GOT3 (cell line): ENCODE measurements at places on chromosomes 1 and 21.

DNA sequence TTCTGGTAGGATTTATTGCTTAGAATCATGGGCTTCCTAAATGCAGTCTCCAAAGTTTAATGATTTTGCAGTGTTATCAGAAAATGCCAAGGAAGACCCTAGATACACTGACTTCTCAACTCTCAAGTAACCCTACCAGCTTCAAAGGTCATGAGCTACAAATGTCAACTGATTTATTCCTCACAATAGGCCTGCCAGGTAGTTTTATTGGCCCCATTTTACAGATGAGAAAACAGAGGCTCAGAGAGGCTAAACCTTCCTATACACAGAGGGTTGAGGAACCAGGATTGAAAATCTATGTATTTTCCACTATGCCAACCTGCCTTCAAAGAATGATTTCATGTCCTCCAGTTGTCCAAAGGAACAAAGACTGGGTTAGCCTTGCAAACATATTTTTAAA, 384.4 kb upstream of the POU3F1 start:
- DNase-seq: no peak

- DNase-seq: no peak
These were observed 13.8 kb downstream of the OPTC start for GRCh38 chr1:203507759-203508158.

DNA sequence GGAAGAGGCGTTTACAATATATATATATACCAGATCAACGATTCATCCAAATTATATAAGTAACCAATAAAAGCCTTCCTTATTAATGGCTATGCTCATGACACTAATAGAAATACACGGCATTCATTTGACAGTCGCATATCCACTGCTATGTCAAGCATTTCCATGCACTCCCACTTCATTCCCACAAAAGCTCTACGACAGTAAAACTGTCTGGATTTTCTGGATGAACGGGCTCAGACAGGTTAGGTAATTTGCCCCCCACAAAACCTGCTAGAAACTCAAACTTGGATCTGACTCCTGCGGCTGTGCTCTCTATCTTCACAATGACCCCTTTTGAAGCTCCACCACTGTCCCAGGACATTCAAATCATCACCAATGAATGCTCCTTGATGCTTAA, 11.4 kb downstream of the DNAJC11 start:
- no peak for DNase-seq

DNA sequence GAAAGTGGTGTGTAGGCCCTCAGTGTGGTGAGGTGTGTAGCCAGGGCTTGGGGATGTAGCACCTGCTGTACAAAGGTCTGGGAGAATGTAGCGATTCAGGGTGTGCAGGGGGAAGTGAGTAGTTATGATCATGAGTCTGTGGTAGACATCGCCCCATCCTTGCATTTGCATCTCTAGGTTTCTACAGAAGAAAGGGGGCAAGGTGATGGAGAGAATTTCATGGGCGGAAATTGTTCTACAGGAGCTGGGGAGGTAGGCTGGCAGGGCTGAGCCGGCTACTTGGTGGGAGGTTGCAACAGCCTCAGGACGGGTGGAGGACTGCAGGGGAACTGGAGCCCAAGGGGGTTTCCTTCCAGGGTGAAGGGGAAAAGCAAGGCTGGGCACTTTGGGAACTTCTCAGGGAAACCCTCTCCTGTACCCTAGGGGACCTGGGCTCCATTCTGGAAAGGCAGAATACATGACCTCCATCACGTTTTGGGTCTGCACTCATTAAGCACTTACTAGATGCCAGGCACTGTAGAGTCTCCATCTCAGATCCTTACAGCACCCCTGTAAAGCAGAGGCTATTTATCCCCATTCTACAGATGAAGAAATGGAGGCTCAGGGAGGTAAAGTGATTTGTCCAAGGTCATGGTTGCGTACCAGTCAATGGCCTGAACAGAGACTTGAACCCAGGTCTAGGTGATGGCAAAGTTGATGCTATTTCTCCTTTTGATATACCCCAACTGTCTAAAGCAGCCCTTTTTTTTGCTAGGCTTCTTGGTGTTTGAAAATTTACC, 14.5 kb upstream of the TNFRSF1B start:
- no peak for DNase-seq

DNA sequence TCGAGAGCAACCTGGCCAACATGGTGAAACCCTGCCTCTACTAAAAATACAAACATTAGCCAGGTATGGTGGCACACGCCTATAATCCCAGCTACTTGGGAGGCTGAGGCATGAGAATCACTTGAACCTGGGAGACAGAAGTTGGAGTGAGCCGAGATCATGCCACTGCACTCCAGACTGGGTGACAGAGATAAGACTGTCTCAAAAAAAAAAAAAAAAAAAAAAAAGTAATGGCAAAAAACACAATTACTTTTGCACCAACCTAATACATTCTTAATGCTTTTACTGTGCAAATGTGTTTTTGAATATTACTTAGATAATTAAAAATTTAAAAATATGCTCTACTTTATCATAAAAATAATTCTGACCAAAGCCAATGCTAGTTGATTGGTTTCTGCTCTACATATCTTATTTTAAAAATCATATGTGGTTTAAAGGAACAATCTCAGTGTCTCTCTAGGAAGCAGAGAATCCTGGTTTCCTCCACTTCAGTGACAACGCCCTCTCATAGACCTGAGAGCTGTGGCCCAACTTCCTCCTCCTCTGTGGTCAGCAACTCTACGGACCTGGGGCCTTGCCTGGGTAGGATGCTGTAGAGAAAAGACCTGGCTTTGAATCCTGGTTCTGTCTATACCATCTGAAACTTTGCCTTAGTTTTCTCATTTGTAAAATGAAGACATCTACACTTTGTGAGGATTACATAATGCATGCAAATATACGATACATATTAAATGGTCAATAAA, 64.7 kb downstream of the TGFBR3 start:
- no peak for DNase-seq

GRCh38 chr1:68107771-68108170, 57.3 kb upstream of the DIRAS3 start:
- no peak for DNase-seq

- DNase-seq: no peak
These were observed at the start of gene GJA8 for GRCh38 chr1:147902253-147902845. Gene GJA8 (plus strand): TSS chr1:147902795. CDS start chr1:147907956, 5,161 bp downstream.

- DNase-seq: no peak
These were observed 31.3 kb downstream of the SDCCAG8 start for GRCh38 chr1:243287123-243287460.

DNA sequence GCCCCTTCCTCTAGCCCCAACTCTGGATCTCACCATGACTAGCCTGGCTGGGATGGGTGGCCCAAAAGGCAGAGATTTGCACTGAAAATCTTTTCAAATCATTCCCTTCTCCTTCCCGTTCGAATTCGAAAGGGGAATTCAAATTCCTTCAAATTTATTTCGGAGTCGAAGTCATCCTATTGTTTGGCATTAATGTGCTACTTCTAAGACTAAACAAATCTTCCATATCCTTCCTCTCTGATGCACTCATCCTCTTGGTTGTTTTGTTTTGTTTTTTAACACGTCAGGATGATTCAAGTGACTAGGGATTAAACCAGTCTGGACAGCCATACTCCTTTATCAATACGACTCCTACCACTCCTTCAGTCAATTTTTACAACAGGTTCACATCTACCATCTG, 95.5 kb upstream of the SGIP1 start:
- DNase-seq: no peak

GRCh38 chr1:112754116-112754628, 39.0 kb upstream of the PPM1J start:
- no peak for DNase-seq

GRCh38 chr1:32012709-32013385, 821 bp upstream of the KHDRBS1 start:
- DNase-seq: no peak

- peak; percentile 19 for DNase-seq
These were observed 4.8 kb upstream of the HEATR1 start for GRCh38 chr1:236608930-236609726.

DNA sequence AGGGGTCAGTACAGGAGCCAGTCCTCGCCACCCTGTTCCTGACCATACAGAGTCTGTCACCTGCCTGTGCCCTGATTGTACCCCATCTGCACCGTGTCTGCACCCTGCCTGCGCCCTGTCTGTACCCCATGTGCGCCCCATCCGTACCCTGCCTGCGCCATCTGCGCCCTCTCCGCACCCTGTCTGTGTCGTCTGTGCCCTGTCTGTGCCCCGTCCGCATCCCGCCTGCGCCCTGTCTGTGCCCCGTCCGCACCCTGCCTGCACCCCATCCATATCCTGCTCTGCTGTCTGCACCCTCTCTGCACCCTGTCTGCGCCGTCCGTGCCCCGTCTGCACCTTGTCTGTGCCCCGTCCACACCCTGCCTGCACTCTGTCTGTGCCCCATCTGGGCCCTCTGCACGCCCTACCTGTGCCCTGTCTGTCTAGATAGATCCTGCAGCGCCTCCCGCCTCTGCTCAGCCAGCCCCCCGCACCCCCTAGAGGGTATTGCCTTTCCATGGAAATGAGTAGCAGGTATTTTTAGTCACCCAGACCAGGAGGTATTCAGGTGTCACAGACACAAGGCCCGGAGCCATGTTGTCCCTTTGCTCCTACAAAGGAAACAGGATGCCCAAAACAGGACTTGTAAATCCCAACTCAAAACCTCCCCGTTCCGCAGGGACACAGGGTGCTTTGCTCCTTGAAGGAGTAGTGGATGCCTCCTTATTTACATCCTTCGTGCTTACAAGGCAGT, 7.7 kb upstream of the NPHP4 start:
- no peak for DNase-seq

GRCh38 chr1:63674238-63674864, 81.1 kb downstream of the PGM1 start:
- peak; percentile 52 for DNase-seq

- DNase-seq: no peak
These were observed 102.8 kb downstream of the CDC7 start for GRCh38 chr1:91603409-91603808.

DNA sequence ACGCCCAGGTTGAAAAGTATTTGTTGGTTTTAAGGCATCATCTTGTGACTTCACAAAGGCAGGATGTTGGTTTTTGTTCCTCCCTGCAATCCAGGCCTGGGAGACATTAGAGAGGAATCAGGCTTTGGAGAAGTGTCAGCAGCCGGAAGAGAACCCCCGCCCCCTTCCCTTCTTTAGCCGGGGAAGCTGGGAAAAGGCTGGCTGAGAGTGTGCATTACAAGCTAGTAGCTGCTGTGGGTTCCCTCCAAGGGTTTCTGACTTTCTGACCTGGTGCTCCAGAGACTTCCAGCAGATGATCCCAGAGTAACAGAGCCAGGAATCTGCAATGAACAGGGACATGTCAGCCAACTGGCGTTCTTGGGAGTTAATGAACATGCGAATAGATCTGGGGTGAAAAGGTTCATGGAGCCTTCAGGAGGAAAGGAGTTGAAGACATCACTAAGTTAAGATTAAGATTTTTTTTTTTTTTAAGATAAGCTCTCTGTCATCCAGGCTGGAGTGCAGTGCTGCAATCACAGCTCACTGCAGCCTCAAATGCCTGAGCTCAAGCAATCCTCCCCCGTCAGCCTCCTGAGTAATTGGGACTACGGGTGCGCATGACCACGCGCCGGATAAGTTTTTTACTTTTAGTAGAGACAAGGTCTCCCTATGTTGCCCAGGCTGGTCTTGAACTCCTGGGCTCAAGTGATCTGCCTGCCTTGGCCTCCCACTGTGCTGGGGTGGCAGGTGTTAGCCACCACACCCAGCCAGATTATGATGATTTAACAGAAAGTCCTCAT, 7.5 kb downstream of the DISP3 start:
- no peak for DNase-seq

GRCh38 chr1:54200519-54200997, 591 bp downstream of the MRPL37 start:
- DNase-seq: no peak

DNA sequence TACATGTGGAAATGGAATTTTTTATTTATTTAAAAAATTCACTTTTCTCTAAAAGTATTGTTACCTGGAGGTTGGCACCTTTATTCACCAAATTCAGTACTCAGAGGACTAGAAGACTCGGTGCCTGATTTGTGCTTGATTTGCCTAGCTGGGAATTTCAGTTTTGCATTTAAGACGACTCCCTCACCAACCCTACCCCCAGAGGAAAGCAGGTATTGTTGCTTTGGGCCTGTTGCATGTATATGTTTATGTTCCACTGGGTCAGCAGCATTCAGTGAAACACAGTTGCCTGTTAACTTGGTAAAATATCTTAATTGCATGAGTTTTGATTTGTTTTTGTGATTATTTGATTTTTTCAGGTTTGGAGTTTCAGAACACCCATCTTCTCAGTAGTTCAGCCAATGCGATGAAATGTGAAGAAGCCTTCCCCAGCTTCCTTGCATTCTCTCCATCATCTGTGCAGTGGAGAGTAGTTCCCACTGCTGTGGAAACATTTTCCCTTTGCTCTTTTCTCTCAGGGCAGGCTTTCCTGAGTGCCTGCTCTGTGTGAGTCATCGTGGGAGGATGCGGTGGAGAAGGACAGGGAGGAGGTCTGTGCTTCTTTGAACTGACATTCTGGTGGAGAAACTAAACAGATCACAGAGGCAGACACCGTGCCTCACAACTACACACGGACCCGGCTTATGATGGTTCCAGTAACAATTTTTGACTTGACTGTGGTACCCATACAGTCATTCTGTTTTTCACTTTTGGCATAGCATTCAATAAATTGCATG, 6.4 kb downstream of the ADARB1 start:
- no peak for DNase-seq

- DNase-seq: no peak
These were observed 5.2 kb downstream of the KHDC4 start for GRCh38 chr1:155929057-155929456.

- no peak for DNase-seq
These were observed 16.3 kb downstream of the STRIP1 start for GRCh38 chr1:110050602-110051261.

GRCh38 chr1:62384276-62385005, 52.4 kb upstream of the USP1 start:
- DNase-seq: no peak

DNA sequence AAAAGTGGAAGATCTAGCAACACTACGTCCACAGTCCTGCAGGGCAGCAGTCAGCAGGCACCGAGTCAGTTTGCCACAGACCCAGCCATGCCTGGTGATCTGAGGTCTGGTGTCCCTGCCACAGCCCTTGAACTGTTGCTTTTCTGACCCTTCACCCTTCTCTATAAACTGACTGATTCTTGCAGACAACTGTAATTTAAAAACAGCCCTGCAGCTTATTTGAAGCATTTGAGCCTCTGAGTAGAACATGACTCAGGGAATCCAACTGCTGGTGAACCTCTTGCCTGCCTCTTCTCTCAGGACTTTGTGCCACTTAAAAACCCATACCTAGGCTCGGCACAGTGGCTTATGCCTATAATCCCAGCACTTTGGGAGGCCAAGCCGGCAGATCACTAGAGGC, 107.2 kb downstream of the EDEM3 start:
- no peak for DNase-seq

DNA sequence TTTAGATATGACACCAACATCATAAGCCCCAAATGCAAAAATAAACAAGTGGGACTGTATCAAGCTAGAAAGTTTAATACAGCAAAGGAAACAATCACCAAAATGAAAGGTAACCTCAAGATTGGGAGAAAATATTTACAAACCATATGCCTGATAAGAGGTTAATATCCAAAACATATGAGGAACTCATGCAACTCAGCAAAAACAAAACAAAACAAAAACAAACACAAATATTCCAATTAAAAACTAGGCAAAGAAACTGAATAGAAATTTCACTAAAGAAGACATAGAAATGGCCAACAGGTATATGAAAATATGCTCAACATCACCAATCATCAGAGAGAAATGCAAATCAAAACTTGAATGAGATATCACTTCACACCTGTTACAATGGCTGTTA, 116.5 kb upstream of the ATP1B1 start:
- no peak for DNase-seq

GRCh38 chr1:179353546-179353945, 12.2 kb upstream of the AXDND1 start:
- DNase-seq: no peak
